ENCODE measurements at places on chromosomes 7 and 10.

DNA sequence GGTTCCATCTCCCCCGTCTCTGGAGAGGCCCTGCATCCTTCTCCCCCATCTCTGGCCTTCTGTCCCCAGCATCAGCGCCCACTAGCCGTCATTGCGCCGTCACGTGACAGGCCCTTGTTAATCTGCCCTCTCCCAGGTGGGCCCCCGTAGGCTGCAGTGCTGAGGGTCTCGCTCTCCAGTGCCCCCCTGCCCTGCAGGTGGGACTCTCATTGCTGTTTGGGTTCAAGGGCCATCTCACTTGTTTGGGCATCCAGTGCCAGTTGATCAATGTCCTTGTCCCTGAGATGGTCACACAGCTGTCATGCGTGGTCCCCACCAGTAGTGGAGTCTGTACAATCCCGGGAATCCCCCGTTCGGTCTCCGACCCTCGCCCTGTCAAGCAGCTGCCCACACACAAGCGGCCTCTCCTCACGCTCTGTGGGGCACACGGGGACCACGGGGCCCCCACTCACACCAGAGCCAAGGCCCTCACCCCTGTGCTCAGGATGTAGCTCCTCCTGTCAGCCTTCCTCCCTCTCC is 114.0 kb downstream of the INPP5A start:
- no peak for DNase-seq

DNA sequence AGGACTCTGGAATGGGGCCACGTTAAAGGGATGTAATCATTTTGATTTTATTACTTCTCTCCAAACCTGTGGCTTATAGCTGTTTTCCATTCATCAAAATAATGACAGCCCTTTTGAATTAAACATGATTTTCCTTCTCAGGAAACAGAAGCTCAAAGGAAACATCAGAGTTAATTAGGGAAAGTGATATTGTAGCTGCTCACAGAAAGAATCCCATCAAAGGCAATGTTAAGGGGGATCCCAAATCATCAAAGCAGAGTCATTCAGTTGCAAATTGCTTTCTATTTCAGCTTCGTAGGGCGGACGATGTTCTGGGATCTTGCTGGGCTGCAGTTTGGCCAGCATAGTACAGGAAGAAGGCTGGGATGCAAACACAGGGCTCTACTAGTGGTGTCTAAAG is 563.2 kb downstream of the CCSER2 start:
- no peak for DNase-seq

DNA sequence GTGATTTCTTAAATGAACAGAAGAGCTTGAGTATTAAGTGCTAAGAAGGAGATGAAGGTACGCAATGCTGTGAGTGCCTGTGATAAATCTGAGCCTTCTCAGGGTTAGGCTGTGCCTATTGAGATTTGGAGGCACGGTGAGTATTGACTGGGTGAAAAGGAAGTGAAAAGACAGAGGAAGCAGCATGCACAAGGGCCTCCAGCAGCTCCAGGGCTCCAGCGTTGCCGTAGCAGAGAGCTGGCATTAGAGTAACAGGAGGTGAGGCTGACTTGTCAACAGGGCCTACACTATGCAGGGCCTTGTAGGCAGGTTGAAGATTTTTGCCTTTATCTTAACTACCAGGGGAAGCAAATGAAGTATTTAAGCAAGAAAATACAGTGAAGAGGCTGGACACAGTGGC is 54.1 kb upstream of the PDCD4 start:
- DNase-seq: no peak

DNA sequence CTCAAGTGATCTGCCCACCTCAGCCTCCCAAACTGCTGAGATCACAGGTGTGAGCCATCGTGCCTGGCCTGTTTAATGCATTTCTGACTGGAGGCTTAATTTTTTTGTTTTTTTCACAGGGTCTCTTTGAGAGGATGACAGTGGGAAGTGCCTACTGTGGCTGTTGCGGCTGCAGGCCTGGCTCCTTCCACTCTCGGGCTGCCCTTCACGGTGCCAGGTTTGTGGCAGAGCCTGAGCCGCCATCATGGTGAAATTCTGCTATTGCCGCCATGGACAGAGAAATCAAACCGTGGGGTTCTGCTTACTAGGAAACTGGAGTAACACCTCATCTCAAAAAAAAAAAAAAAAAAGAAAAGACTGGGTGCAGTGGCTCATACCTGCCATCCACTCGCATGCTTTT is 142.7 kb downstream of the CAMK1D start:
- no peak for DNase-seq

- DNase-seq: no peak
These were observed 390.2 kb upstream of the COBL start for GRCh38 chr7:51706851-51707250.

GRCh38 chr7:141161550-141162535 is 88.0 kb downstream of the TMEM178B start:
- DNase-seq: peak; percentile 27

GRCh38 chr10:79588800-79589199 is 21.9 kb upstream of the SFTPA1 start:
- no peak for DNase-seq

- no peak for DNase-seq
These were observed 9.1 kb downstream of the PIK3AP1 start for GRCh38 chr10:96711048-96711728.

DNA sequence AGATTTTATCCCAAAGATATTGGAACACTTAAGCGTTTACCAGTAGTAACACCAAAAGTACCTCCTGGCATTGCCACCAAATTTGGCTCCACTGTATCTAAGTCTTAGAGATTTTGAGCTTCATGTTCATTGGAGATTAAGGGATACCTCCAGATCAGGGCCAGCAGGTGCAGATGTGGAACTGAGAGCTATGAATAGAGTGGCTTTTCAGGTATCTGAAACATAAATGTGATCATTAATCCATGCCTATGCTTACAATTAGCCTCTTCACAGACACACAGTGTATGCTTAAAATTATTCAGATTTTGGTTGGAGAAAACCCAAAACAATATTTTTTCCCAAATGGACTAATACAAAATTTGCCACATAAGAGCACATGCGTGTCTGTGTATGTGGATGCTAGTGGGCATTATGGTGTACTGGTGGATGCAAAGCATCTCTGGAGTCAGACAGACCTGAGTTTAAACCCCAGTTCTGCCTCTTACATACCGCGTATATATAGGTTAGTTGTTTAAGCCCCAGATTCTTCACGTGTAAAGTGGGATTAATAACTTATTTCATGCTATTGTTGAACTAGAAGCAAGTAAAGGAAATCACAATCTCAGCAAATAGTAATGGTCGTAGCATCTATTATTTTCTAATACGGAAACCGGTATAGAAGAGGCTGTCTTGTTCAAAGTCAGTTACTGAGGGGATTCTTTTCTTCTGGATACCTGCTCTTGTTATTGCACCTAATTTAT is 6.8 kb upstream of the LRRC4 start:
- DNase-seq: no peak

GRCh38 chr10:5583525-5584175 is 58.9 kb downstream of the CALML3 start:
- peak; percentile 88 for DNase-seq

GRCh38 chr10:77925410-77925794 is 1.2 kb downstream of the DLG5 start:
- DNase-seq: peak; percentile 85

- DNase-seq: no peak
These were observed 107.4 kb upstream of the GLCCI1 start for GRCh38 chr7:7861211-7861633.

- DNase-seq: no peak
These were observed 162.0 kb upstream of the PLXNA4 start for GRCh38 chr7:132738254-132738653.

DNA sequence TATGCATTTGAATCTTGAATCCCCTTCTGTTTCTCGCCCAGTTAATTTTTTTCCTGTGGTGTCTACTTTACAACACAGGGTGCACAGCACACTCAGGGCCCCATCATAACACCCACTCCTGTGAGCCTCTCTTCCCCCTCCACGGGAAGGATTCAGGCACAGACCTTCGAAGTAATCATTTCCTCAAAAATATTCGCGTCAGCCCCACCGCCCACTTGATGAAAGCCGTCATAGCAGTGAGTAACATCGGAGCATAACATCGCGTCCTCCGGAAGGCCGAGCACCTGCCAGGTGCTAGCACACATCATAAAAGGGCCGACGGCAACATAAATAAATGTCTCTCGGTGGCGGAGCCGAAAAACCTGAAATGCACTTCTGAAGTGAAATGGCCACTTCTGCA is 201.7 kb upstream of the ADARB2 start:
- DNase-seq: no peak

DNA sequence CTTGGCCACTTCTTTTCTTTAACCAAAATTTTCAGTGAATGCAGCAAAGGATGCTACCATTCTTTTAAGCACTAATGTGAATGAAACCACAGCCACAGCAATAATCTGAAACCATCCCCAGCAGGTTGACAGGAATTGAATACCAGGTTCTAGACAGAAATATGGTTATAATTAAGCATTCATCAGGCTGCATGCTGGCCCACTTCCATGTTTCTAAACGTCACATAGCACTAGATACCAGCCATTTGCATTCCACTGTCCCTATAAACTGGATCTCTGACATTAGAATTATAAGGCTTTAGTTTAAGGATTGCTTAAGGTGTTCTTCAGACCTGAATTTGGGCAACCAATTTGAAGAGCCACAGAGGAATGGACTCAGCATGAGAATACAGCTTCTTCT is 340.8 kb upstream of the KLF6 start:
- no peak for DNase-seq

DNA sequence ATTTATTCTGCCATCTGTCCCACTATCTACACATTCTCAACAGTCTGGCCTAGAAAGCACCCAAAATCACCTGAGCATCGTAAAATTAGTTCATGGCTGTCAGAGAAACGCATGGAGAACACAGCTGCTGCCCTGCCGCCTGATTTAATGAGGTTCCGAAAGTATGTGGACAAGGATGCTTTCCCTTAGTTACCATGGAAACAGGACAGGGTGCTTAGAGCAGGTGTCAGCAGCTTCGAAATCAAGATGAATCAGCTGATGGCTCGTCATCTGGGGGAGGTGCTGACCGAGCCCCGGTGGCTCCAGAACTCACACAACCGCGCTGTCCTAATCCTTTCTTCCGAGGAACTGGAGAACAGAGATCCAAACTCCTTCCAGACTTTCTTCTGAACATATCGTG is 151.5 kb downstream of the TEX36 start:
- peak; percentile 74 for DNase-seq
